ENCODE measurements at places on chromosomes 1 and 21. TPM values are rescaled to one million over a fixed set of nuclear protein-coding genes. Genes with fewer than 3 reads are reported as not detected.

DNA sequence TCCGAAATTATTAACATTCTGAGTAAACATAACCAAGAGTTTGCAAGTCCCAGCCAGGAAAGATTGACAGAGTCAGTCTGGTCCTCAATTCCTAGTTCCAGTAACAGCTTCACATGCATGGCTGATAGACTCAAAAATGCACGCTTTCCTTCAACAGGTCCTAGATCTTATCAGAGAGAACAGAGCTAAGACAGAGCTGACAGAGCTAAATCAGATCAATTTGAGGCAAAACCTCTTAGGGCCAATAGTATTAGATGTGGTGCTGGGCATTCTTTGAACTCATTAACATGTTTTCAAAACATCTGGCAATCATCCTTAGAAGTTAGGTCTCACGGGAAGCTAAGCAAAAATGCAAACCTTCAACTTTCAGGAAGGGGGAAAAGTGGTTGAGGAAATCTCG is 114.0 kb downstream of the GREM2 start:
- no peak for DNase-seq

GRCh38 chr1:74729741-74730478 is 2.9 kb downstream of the CRYZ start:
- DNase-seq = no peak

- DNase-seq = no peak
Measured at GRCh38 chr1:206636671-206637070, 1.3 kb downstream of the DYRK3 start.

BNIPL gene
- total RNA-seq = 0.27 TPM

H6PD gene
- total RNA-seq = 27.7 TPM

DBT gene
- total RNA-seq = 49.0 TPM
